ENCODE measurements at places on chromosomes 11 and 22. TPM values are rescaled to one million over a fixed set of nuclear protein-coding genes. Genes with fewer than 3 reads are reported as not detected.

OR10G6 gene
- total RNA-seq, result not detected

DNA sequence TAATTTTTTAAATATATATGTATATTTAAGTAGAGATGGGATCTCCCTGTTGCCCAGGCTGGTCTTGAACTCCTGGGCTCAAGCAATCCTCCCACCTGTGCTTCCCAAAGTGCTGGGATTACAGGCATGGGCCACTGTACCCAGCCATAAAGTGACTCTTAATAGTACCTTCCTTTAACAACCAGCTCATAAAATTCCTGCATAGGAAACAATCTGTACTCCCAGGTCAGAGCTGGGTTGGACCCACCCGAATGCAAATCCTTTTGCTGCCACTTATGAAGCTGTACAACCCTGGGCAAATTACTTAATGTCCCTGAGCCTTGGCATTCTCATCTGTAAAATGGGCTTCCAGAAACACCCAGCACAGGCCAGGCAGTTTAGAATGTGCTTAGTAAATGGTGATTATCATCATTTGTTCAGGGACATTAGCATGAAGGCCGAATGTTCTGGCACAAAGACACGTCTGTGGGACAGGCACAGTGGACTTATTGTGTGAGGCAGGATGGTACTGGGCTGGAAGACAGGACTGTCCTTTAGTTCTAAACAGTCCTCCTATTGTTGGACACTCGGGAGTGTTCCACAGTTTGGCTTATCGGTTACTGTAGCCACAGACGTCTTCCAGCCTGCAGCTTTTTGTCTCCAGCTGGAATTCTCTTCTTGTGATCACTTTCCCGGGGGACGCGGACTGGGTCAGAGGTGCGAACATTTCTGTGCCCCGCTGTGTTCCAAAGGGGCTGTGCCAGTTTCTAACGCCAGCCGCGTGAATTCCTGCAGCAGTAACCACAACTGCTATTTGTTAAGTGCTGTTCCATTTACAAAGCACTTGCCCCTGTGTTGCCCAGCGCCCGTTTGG, 6.0 kb downstream of the PDXP start:
- peaks cover 25% of the 10 kb centered on the region for H3K4me1 ChIP-seq
- DNase-seq, result no peak

GRCh38 chr11:120229451-120230424, 10.2 kb upstream of the POU2F3 start:
- H3K36me3 ChIP-seq, result peaks cover 5% of the 10 kb centered on the region
- H3K4me1 ChIP-seq, result peaks cover 2% of the 10 kb centered on the region
- DNase-seq, result no peak
- H3K27ac ChIP-seq, result no peak overlapping the region

- DNase-seq, result no peak
Measured at GRCh38 chr11:94128291-94128745, 323 bp upstream of the PANX1 start.

DNA sequence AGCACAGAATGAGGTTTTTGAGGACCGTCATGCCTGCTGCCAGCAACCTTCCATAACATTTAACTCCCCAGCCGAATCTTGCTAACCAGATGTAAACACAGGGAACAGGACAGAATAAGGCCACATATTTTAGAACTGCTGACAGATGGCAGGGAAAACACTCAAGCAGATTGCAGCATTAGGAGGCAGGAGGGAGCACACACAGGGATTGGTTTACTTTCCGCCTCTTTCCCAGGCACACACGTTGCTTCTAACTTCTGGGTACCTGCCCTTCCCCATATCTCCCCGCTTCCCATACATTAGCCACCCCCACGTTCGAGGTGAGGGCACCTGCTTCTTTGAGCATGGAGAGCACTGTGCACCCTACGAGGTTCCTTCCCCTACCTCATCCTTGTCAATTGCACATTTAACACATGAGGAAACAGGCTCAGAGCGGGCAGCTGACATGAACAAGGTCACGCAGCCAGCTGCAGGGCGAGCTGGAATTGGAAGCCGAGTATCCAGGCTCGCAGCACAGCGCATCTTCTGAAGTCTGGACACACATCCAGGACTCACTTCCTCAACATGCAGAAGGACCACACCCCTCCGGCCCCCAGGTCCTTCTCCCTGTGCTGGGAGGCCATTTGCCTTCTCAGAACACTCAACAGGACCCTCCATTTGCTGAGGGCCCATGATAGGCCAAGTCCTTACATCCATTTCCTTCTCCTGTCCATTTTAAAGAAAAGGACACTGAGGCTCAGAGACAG, 18.7 kb downstream of the ASPHD2 start:
- no peak overlapping the region for H3K4me3 ChIP-seq
- DNase-seq, result no peak
- no peak overlapping the region for H3K27ac ChIP-seq
- H3K4me1 ChIP-seq, result peaks cover 3% of the 10 kb centered on the region

OR52L1 gene
- not detected for total RNA-seq

DNA sequence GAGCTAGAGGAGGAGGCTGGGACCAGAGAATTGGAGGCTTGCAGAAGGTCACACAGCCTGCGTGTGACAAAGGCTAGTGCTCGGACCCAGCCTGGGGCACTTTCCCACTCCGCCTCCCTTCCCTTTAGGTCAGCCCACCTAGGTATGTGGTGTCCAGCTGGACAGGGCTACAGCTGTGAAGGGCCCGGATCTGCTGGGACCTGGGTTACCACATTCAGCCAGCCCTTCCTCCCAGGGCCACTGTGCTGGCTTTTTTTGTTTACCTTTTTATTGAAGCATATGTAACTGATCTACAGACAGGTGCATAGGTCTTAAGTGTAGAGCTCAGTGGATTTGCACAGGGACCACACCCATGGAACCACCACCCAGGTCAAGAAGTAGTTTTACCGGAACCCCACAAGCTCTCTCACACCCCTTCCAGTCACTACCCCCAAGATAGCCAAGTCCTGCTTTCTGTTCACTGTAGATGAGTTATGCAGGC, 8.7 kb downstream of the CAPN5 start:
- H3K4me1 ChIP-seq, result peaks cover 16% of the 10 kb centered on the region
- H3K4me3 ChIP-seq, result no peak overlapping the region
- H3K36me3 ChIP-seq, result no peaks in the 10 kb centered on the region
- no peak overlapping the region for H3K27ac ChIP-seq
- DNase-seq, result peak; percentile 0
- H3K27me3 ChIP-seq, result no peaks in the 10 kb centered on the region

- peak overlapping the region; percentile 12 for H3K4me3 ChIP-seq
- DNase-seq, result no peak
- peaks cover 6% of the 10 kb centered on the region for H3K4me1 ChIP-seq
- H3K27me3 ChIP-seq, result peaks cover 7% of the 10 kb centered on the region
- H3K27ac ChIP-seq, result no peak overlapping the region
Measured at GRCh38 chr11:60868682-60869450, 1.5 kb downstream of the ZP1 start.

DNA sequence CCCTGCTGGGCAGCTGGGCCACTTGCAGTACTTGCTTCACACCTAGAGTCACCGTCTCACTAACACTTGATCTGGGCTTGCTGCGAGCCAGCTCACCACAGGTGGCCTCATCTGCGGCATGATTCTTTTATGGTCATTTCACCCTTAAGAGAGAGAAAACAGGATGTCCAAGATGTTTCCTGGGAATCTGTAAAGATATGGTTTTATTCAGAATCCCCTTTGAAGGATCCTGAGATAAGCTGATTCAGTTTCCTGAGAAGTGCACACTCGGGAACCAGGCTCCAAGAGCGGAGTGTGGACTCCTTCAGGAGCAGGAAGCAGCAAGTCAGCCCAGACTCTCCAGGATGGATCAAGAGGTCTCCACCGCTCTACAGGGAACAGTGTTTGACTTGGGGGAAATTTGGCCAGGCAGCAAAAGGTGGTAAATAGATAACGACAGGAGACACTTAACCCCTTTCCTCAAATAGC, 21.8 kb upstream of the TP53AIP1 start:
- H3K27ac ChIP-seq, result no peak overlapping the region
- no peaks in the 10 kb centered on the region for H3K36me3 ChIP-seq
- DNase-seq, result no peak
- peaks cover 14% of the 10 kb centered on the region for H3K4me1 ChIP-seq

DNA sequence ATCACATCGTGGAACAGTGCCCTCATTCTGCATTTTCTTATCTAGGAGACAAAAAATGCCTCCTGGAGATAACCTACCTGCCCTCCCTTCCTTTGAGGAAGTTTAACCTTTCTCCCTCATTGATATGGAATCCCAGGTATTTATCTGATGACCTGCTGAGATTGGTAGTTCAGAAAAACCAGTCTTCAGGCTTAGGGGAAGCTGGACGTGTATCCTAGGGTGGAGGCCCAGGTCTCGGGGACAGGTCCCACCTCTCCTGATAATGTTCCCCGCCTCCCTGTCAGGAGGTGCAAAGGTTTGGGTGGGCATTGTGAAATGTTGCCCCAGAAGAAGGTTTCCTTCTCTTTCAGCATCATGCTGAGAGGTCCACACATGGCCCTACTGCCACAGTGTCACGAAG, 186.9 kb upstream of the NAV2 start:
- peaks cover 2% of the 10 kb centered on the region for H3K36me3 ChIP-seq
- H3K27me3 ChIP-seq, result peaks cover 50% of the 10 kb centered on the region
- H3K27ac ChIP-seq, result no peak overlapping the region
- no peak overlapping the region for H3K4me3 ChIP-seq
- DNase-seq, result no peak

RBMXL2 gene
- not detected for total RNA-seq

HEPN1 gene
- total RNA-seq, result not detected

DNA sequence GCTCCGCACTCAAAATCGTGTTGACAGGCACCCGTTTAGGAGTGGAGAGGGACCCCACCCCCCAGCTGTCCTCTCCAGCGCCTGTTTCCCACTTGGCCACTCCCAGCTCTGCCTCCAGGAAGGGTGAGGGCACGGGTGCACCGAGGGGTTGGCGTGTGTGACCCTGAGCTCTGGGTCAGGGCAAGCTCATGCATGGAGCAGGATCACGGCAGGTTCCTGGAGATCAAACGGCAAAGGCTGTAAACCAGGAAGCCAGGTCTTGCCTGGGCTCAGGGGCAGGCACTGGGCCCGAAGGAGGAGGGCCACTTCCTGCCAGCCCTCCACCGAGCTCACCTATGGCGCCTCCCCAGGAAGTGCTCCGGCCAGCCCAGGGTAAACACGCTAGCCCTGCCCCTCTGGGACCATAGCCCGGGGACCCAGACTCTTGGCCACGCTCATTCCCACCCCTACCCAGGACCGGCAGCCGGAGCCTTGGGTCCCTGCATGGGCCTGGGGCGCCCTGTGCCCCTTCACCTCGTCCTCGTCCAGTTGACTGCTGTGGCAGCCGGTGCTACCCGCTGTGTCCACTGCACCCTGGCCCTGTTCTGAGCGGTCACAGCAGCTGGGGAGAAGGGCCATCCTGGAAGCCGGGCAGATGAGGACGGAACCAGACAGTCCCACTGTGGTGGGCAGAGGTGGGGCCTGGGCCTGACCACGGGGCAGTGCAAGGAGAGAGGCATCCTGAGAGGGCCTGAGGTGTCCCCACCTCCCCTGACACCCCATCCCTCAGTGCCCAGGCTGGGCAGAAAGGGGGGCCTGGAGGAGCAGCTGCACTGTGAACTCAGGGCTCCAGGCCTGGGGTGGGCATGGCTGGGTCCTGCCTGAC, 1.0 kb upstream of the EPS8L2 start:
- peaks cover 11% of the 10 kb centered on the region for H3K27me3 ChIP-seq
- DNase-seq, result no peak
- peak overlapping the region; percentile 33 for H3K4me3 ChIP-seq
- no peaks in the 10 kb centered on the region for H3K36me3 ChIP-seq

GRCh38 chr22:38870791-38871359, 1.1 kb downstream of the CBX6 start:
- no peaks in the 10 kb centered on the region for H3K27me3 ChIP-seq
- H3K27ac ChIP-seq, result peak overlapping the region; percentile 93
- peaks cover 40% of the 10 kb centered on the region for H3K4me1 ChIP-seq
- peak overlapping the region; percentile 95 for H3K4me3 ChIP-seq
- no peak for DNase-seq
- H3K36me3 ChIP-seq, result no peaks in the 10 kb centered on the region

GRCh38 chr11:37968148-37968547, 1370.1 kb upstream of the RAG2 start:
- no peak for DNase-seq
- H3K4me3 ChIP-seq, result no peak overlapping the region
- H3K27ac ChIP-seq, result no peak overlapping the region

DNA sequence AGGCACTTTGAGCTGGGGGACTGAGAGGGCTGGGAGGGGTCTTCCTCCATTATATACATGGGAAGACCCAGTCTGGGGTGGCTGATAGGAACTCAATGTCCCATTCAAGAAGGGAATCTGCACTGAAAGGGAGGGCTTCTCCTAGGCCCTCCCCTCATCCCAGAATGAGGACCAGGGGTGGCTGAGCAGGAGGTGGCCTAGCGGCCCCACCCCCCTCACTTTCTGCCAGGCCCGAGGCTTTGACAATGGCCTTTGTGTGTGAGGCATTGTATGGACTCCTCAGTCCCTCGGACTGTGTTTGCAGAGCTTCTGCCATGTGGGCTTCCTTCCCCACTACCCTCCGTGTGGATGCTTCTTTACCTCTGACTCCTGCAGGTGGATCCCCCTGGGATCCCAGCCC, 65.7 kb downstream of the NECTIN1 start:
- H3K4me1 ChIP-seq, result peaks cover 9% of the 10 kb centered on the region
- H3K36me3 ChIP-seq, result no peaks in the 10 kb centered on the region
- no peak overlapping the region for H3K4me3 ChIP-seq
- no peak overlapping the region for H3K27ac ChIP-seq

GGA1 gene
- 70.5 TPM for total RNA-seq

DNA sequence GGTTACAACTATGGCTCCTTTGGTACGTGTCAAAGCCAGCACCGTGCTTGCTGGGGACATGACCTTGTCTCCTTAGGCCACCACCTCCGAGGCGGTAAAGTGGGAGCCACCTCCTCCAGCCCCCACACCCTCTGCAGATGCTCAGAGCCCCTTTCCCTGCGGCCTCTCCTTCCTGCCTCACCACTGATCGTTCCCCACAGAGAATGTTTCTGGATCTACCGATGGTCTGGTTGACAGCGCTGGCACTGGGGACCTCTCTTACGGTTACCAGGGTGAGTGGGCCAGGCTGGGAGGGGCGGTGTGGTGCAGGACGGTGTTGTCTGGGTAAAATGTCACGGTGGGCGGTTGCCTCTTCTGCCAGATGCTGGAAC, 8.9 kb downstream of the SIDT2 start:
- no peaks in the 10 kb centered on the region for H3K36me3 ChIP-seq
- peaks cover 4% of the 10 kb centered on the region for H3K4me1 ChIP-seq
- DNase-seq, result no peak
- H3K27me3 ChIP-seq, result no peaks in the 10 kb centered on the region
- no peak overlapping the region for H3K4me3 ChIP-seq

FOXR1 gene
- total RNA-seq, result not detected

DNA sequence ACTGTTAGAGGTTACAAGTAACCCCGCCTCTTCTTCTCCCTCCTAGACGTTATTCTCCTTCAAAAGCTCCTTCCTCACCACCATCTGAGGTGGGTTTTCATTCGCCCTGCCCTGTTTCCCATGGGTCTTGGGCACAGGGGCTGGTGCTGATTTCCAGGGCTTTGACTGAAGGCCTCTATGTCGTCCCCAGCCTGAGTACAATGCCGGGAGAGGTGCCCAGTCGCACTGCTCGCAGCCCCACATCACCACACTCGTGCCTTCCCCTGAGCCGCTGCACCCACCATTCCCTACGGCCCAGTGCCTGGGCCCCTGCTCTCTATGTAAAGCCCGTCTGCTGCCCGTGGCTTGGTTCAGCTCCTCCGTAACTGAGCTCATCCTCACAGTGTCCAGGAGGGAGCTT, 169.8 kb downstream of the DSCAML1 start:
- no peak for DNase-seq
- no peak overlapping the region for H3K27ac ChIP-seq
- no peaks in the 10 kb centered on the region for H3K4me1 ChIP-seq
- H3K4me3 ChIP-seq, result no peak overlapping the region

RBFOX2 gene
- 0.23 TPM for total RNA-seq

Measured in T-helper 17 cell (primary cell).